ENCODE measurements at places on chromosomes 7 and 10. TPM values are rescaled to one million over a fixed set of nuclear protein-coding genes. Genes with fewer than 3 reads are reported as not detected.

PTPRN2 gene
- total RNA-seq, result 1.5 TPM

TMEM213 gene
- not detected for total RNA-seq

CLDN4 gene
- not detected for total RNA-seq

CCDC71L gene
- total RNA-seq, result 29.5 TPM

TRIM50 gene
- not detected for total RNA-seq

CELF2 gene
- 112 TPM for total RNA-seq

ANKRD30A gene
- not detected for total RNA-seq

Measured in B cell (primary cell).